ENCODE measurements at places on chromosomes 2 and 18.
A peak's percentile ranks its signal among the peaks of the same experiment; 100 is the strongest.

DNA sequence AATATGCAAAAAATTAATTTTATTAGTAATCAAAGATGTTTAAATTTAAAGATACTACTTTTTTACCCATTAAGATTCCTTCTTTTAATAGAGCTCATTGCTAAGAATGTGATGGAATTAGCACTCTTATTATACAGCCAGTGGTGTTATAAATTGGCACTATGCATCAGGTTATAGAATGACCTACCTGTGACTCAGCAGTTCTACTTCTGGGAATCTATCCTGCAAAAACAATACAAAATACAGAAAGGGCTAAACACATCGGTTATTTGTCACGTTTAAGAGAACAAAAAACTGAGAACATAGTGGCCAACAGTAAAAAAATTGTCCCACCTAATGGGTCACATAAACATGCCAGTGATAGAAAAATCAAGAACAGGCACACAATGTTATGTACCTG lies 9.4 kb upstream of the ADD2 start:
- DNase-seq, result no peak

DNA sequence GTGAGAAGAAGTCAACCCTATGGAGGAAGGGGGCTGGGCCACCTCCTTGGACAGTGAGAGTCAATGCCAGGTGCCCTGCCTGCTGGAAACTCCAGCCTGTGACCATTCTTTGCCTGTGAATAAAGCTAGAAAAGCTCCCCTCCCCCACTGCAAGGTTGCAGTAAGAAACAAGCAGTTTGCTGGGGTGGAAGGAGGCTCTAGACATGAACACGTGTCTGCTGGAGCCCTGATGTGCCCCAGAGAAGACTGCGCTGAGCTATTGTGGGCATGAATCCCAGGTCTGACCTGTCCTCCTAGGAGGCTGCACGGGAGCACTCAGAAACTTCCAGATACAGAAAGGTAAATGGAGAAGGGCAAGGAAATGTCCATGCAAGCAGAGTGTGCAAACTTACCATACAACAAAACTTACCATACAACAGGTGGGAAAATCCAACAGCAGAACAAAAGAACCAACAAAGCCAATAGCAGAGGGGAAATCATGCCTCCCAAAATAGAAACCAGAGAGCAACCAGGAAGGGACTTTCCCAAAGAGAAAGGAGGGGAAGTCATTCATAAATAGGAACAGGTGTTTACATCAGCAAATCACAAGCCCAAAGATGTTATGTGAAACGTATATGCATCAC lies 278.7 kb downstream of the BCL2 start:
- DNase-seq, result peak; percentile 17

DNA sequence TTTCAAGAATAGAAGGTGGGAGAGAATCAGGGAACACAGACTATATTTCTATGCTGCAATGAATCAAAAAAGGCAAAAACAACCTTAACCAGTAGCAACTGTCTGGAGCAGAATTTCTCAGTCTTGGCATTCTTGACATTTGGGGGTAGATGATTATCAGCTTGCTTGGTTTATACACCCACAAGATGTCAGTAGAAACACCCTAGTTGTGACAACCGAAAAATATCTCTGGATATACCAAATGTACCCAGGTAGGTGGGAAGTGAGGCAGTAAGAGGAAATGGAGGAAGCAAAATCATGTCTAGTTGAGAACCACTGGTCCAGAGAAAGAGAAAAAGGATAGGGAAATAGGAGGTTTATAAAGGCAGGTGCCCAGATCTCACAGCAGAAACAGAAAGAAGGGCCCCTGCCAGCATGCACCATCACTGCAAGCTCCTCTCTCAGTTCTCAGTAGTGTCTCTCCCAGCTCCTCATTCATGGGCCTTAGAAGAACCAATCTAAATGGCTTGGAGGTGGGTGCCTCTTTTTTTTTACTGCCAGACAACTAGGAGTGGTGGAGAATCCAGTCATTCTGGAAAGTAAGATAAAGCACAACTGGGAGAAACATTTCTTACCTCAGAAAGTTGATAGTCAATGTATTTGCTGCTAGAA lies 50.4 kb downstream of the MBD2 start:
- no peak for DNase-seq

GRCh38 chr2:160062292-160063005 lies at the start of gene PLA2R1:
Gene PLA2R1, minus strand, starts transcription at chr2:160062615. Its CDS starts 212 bp downstream, at chr2:160062403.
- DNase-seq, result peak; percentile 21

GRCh38 chr2:28276807-28277206 lies 115.9 kb upstream of the FOSL2 start:
- DNase-seq, result no peak

DNA sequence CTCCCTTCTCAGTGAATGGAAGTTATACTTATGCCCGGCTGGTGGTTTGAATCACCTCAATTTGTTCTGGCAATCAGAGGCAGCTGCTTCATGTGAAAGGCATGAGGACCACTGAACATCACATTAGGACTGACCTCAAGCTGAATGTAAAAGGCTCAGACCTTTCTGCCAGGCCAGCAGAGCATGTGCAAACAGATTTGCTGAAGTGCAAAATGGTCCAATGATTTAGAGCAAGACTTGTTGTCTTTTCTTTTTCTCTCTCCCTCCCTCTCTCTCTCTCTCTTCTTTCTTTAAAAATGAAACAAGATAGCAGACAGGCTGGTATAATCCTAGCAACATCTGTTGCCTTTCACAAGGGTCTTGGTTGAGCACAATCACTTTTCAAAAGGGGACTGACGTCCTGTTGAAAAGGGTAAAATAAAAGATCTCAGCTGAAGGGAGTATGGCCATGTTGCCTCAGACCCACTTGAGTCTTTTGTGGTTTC lies 13.3 kb upstream of the CDH7 start:
- no peak for DNase-seq

- no peak for DNase-seq
Measured at GRCh38 chr2:96764253-96764637, 3.5 kb downstream of the CNNM4 start.

DNA sequence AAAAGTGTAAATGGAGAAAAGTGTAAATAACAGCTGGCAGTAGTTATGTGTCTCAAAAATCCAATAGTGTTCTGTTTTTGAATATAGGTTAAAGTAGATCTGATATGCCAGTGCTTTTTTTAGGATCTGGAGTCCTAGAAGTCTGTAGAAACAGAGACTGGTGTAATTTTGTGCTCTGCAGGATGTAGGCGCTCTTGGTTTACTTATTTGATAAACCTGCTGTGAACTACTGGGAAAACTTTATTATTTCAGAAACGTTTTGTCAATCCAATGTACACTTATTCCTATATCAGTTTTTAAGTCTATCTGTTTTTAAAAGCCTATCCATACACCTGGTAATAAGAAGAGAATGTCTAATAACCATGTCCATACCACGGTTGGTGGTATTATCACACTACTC lies 530.8 kb upstream of the ZNF804A start:
- no peak for DNase-seq

GRCh38 chr2:215771241-215771640 lies 242.1 kb downstream of the MREG start:
- DNase-seq, result no peak

GRCh38 chr2:229849073-229849472 lies 72.7 kb downstream of the TRIP12 start:
- DNase-seq, result no peak

DNA sequence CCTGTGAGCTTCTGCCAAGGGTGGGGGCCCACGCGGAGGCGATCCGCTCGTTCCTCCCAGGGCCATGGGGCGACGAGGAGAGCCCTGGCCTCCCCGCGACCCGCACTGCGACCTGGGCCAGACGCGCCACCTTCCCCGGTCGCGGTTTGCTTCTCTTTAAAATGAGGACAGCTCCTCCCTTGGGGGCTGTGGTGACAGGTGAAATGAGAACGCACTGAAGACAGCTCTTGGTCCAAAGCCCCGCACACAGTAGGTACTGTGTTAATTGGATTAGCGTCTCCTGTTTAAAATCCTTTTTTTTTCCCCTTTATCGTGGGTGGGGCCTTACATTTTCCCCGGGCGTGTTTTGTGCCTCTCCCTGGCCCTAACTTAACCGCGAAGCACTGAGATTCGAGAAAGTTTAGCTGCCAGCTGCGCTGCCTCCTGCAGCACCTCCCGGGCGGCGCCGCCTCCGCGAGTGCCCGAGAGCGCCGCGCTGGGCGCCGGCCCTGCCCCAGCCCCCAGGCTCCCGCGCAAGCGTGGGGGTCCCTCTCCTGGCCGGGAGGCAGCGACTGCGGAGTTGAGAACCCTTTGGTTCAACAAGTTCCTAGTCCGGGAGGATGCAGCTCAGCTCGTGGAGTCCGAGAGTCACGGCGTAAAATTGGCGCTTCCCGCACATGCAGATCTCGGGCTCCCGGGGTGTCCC lies 1.1 kb downstream of the HPCAL1 start:
- no peak for DNase-seq

DNA sequence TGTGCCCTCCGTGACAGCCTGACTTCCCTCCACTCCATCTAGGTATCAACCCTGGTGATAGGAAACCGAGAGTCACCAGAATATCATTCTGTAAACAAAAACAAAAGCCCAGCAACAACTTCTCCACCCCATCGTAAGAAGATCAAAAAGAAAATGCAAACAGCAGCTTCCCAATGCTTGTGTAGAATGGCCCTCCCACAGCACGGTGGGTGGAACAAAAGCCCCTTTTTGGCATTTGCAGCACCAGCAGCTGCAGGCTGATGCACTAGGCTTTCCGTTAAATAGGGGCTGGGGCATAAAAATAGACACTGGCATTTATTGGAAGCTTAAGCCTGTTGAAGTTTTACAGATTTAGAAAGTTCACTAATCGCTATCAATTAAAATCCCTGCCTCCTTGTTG lies 513.0 kb downstream of the GALR1 start:
- no peak for DNase-seq

GRCh38 chr2:19762959-19763605 lies 138.7 kb downstream of the TTC32 start:
- no peak for DNase-seq

DNA sequence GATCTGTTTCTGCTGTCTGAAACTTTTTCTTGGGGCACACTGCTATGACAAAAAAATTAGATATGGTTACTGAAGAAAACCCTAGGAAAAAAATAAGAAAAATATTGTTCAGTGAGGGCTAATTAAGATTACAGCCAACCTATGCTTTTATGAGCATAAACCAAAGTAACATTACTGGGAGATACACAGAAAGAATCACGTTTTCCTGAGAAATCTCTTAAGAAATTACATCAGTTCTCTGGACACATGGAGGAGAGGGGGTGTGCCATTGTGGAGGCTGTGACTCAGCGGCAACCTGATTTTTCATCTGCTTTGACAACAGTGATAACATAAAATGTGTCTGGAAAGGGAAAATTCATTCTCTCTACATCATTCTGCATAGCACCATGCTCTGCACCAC lies 13.4 kb upstream of the NMI start:
- no peak for DNase-seq

DNA sequence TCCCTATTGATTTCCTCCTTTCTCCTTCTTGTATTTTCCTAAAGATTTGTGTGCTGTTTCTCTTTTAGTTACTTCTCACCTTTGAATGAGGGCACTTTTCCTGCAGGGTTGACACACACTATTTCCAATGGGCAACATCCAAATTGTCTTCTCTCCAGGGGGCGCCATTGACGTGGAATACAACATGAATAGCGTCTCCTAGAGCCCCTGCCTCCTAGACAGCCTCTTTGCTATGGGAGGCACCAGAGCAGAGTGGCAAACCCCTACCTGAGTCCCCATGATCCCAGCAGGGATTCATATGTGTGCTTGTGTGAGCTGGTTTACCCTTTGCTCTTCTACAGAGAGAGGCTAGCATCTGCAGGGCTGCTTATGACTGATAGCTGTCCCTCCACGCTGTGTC lies 61.3 kb upstream of the ITSN2 start:
- peak; percentile 39 for DNase-seq

DNA sequence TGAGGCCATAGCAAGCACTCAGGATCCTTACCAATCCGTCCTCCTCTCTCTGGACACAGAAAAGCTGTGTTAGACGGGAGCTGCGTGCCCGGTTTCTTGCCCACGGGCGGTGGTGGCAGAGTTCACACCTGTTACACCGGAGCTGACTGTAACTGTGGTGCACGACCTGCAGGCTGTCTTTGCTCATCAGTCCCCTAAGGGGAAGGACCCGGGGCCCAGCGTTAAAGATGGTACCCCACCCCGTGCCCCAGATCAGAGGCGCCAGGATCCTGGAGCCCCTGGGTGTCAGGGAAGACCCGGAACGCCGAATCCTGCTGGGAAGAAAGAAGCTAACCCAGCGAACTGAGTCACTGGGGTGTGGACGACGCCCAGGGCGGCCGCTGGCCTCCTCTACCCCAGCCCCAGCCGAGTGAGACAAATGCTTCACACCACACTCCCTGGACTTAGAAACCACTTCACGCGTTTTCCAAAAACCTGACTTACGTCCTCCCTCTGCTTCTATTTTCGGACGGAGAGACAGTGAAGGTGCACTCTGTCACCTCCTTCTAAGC lies 293.6 kb upstream of the SALL3 start:
- DNase-seq, result no peak

DNA sequence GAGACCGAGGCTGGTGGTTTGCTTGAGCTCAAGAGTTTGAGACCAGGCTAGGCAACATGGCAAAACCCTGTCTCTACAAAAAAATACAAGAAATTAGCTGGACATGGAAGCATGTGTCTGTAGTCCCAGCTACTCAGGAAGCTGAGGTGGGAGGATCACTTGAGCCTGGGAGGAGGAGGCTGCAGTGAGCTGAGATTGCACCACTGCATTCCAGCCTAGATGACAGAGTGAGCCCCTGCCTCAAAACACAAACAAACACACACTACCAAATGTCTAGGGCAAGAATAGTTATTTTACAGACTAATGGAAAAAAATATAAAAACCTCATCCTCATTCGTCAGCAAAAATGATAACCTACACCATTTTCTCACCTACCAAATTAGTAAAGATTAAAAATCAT lies 15.3 kb downstream of the BUB1 start:
- DNase-seq, result no peak

DNA sequence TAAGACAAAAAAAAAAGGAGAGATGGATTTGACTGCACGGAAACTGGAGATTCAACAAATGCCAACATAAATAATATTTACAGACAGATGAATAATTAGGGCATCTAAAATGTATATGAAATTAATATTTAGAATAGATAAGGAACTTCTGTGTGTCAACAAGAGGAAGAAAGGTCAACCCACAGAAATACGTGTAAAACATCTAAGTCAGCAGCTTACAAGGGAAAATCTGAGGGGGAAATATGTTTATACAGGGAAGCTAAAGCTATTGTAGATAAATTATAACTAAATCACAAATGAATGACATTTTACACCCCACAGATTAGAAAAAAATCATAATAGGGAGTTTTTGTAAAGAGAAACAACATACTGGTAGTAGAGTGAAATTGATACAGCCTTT lies 159.9 kb downstream of the PIEZO2 start:
- no peak for DNase-seq

GRCh38 chr18:64203295-64203694 lies 54.4 kb upstream of the LINC00305 start:
- DNase-seq, result no peak

- no peak for DNase-seq
Measured at GRCh38 chr2:27822049-27822448, 50.5 kb downstream of the MRPL33 start.
